Heart left ventricle (tissue), 16 donors: ENCODE measurements at places on chromosomes 1 and 21.

- H3K27me3 ChIP-seq, result no peaks in the 10 kb centered on the region
- no peak overlapping the region for H3K4me3 ChIP-seq
- no peak for DNase-seq
- H3K36me3 ChIP-seq, result no peaks in the 10 kb centered on the region
- no peaks in the 10 kb centered on the region for H3K4me1 ChIP-seq
Observed at GRCh38 chr1:66207484-66207883, 326.5 kb upstream of the SGIP1 start.

- no peak overlapping the region for H3K4me3 ChIP-seq
- peaks cover 26% of the 10 kb centered on the region for H3K36me3 ChIP-seq
- H3K4me1 ChIP-seq, result peaks cover 14% of the 10 kb centered on the region
Observed at GRCh38 chr21:29320031-29320430, 21.3 kb downstream of the BACH1 start.

DNA sequence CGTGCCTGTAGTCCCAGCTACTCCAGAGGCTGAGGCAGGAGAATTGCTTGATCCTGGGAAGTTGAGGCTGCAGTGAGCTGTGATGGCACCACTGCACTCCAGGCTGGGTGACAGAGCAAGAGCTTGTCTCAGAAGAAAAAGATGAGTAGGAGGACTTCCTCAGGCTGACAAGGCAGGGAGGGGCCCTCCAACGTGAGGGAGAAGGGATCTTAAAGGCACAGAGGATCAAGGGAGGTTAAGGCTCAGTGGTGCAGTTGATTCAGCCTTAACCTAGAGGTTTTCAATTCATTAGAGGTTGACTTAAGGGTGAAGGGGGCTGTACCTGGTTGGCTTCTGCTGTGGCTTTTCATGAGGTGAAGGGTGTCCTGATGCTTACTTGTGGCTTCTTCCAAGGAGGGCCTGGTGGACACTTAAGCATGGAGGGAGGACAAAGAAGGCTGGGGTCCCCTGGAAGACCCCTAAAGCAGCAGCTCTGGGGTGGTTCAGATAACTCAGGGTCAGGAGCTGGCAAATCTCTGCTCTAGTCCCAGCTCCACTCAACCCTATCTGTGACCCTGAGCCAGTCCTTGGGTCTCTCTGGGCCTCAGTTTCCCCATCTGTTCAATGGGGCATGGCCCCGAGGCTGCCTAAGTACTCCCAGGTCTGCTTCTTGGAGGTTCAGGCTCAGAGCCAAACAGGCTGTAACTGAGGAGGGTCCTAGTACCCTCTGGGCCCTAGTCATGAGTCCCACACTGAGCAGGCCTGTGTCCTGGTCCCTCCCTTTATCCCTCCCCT lies 6.3 kb downstream of the EXTL1 start:
- H3K4me1 ChIP-seq, result no peaks in the 10 kb centered on the region
- no peak for DNase-seq
- H3K27ac ChIP-seq, result no peak overlapping the region
- H3K36me3 ChIP-seq, result no peaks in the 10 kb centered on the region
- H3K4me3 ChIP-seq, result no peak overlapping the region

DNA sequence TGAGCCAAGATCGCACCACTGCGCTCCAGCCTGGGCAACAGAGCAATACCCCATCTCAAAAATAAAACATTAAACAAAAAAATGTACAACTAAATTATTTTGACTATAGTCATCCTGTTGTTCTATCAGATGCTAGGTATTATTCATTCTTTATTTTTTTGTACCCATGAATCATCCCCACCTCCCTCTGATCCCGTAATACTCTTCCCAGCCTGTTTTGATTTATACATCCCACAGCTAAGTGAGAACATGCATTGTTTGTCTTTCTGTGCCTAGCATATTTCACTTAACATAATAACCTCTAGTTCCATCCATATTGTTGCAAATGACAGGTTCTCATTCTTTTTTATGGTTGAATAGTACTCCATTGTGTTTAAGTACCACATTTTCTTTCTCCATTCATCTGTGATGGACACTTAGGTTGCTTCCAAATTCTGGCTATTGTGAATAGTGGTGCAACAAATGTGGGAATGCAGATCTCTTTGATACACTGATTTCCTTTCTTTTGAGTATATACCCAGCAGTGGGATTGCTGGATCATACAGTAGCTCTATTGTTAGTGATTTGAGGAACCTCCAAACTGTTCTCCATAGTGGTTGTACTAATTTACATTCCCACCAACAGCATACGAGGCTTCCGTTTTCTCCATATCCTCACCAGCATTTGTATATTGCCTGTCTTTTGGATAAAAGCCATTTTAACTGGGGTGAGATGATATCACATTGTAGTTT lies 84.4 kb downstream of the MACF1 start:
- no peak overlapping the region for H3K4me3 ChIP-seq
- DNase-seq, result no peak
- H3K4me1 ChIP-seq, result no peaks in the 10 kb centered on the region
- H3K27me3 ChIP-seq, result no peaks in the 10 kb centered on the region

DNA sequence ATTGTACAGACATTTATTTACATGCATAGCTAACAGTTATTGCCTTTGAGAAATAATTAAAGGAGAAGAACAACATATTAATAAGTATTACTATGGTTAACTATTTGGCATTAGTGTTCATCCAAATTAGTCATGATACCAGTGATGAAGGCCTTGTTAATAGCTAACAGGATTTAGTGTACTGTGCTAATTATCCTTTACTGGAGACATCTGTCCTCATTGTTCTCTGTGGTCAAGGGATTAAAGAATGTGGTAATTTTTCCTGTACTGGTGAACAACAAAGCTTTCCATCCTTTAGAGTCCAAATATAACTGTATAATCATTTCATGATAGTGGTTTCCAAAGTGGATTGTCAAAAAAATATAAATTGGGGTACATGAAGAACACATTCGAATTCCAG lies 103.9 kb downstream of the ADGRL4 start:
- H3K36me3 ChIP-seq, result no peaks in the 10 kb centered on the region
- DNase-seq, result no peak
- H3K4me3 ChIP-seq, result no peak overlapping the region
- no peak overlapping the region for H3K27ac ChIP-seq
- H3K4me1 ChIP-seq, result no peaks in the 10 kb centered on the region
- no peaks in the 10 kb centered on the region for H3K27me3 ChIP-seq

GRCh38 chr1:161260376-161261260 lies 2.1 kb downstream of the PCP4L1 start:
- H3K27ac ChIP-seq, result no peak overlapping the region
- H3K4me1 ChIP-seq, result peaks cover 7% of the 10 kb centered on the region
- H3K27me3 ChIP-seq, result peaks cover 13% of the 10 kb centered on the region
